ENCODE measurements at places on chromosomes 4 and X. TPM values are rescaled to one million over a fixed set of nuclear protein-coding genes. Genes with fewer than 3 reads are reported as not detected.

DNA sequence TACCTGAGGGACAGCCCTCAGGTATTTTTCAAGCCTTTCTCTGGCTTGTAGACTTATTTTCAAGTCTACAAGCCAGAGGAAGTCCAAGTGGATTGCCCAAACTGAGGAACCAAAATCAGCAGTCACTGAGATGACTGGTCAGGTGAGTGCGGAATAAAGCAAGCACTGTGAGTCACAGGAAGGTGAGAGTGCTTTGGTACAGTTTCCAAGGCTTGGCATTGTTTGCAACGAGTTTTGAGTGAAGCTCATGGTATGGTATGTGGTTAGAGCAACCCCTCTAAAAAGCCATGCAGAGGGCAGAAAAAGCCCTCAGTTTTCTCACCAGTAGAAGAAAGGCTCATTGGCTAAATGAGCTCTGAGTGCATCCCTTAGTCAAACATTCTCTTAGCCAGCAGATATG is 112.8 kb upstream of the EOLA2 start:
- no peak for DNase-seq

- no peak for DNase-seq
These were observed 369.5 kb downstream of the CHIC1 start for GRCh38 chrX:73932522-73932921.

- no peak for DNase-seq
These were observed at the start of gene PLAC8 for GRCh38 chr4:83114576-83114975. PLAC8 (minus strand) TSS chr4:83114729; CDS start chr4:83107921, 6,808 bp downstream.

- no peak for DNase-seq
These were observed 98.3 kb upstream of the ATOH1 start for GRCh38 chr4:93730251-93730650.

DNA sequence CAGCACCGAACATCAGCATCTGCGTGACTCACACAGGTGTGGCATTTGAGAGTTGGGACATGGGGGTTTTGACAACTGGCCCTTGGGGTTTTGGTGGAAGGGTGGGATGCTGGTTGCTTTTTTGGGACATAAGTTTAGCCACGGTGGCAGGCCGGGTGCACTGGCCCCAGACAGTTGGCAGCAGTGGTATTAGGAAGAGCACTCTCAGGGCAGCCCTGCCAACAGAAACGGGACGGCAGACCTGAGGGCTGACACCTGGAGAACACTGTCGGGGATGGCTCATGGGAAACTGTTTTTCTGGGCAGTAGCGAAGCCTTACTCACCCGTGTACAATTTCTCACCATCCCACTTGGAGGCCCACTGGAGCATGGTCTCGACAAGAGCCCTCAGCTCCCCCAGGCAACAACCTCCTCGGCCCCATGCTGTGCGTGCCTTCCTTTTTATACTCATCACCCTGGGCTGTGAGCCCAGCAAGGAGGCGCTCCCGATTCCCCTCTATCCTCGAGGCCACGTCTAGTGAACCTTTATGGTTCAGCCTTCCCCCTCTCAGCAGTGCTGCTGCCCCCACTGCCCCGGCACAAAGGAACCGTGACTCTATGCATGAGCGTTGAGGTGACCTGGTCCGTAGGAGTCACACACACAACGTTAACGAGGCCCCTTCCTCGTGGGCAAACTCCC is 30.6 kb downstream of the WDR1 start:
- no peak for DNase-seq

DNA sequence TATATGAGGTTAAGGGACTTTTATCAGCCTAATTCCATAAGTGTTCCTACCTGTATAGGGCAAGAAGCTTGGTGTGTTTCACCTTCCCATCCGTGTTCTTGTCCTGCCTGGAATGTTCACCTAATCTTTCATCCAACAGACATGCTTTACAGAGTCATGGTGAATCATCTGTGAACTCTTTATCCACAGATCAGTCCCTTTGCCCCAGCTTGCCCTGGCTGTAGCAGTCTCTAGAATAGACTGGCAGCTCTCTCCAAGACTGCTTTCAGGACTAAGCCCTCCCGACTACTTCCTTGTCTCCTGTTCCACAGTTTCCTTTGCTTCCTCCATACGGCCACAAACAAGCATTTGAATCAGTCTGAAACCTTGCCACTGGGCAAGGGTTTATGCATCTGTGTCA is 177.9 kb upstream of the IL15 start:
- no peak for DNase-seq

GRCh38 chr4:32519060-32519459 is 1798.9 kb downstream of the PCDH7 start:
- no peak for DNase-seq

DNA sequence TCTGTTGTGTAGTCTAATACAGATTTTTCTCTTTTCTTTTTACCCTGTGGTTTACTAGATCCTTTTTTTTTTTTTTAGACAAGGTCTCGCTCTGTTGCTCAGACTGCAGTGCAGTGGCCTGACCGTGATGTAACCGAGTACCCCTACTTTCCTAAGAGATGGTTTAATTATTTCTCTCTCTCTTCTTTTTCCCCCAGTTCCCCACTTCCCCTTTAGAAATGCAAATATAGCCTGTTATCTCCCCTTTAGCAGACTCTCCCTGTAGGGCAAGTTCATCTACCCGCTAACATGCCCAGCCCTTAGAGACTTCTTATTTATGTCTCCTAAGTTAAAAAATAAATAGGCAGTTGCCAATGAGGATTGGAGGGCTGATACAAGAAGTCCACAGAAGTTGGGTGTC is 4.5 kb downstream of the SNX25 start:
- no peak for DNase-seq

GRCh38 chr4:47562297-47562696 is 77.2 kb downstream of the ATP10D start:
- no peak for DNase-seq

GRCh38 chrX:137916090-137916746 is 350.3 kb downstream of the ZIC3 start:
- no peak for DNase-seq

Gene PLK4
- 3.5 TPM for total RNA-seq

Gene NAP1L2
- total RNA-seq, result 5.2 TPM

Gene NPY1R
- total RNA-seq, result 84.4 TPM

Gene NHS
- 5.3 TPM for total RNA-seq

Gene NDST4
- not detected for total RNA-seq

Gene ADRA2C
- total RNA-seq, result 14.5 TPM

Gene GRIA2
- total RNA-seq, result 3.3 TPM

Data from adrenal gland (tissue), 19 donors.